HFFc6 (cell line): ENCODE measurements at places on chromosomes 7 and 10.

DNA sequence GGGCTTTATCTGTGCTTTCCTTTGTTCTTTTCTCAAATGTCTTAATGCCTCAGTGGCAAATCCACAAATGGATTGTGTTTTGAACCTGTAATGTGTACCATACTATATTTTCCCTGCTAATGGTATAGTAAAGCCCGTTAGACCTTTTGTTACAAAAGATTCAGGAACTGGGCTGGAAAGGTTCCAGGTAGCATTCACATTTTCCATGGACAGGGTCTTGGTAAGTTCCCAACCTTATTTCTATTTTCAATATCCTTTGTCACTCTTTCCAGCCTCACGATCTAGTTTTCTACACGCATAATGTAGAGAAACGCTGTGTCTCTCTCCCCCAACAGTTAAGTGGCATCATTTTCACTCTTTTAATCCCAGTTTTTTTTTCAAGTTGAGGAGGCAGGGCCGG, 153.0 kb downstream of the PLCE1 start:
- no peak overlapping the region for H3K4me3 ChIP-seq
- H3K27me3 ChIP-seq = peaks cover 15% of the 10 kb centered on the region
- no peak for DNase-seq
- no peaks in the 10 kb centered on the region for H3K4me1 ChIP-seq

- no peak overlapping the region for H3K4me3 ChIP-seq
- H3K27me3 ChIP-seq = peaks cover 21% of the 10 kb centered on the region
- H3K27ac ChIP-seq = no peak overlapping the region
- no peaks in the 10 kb centered on the region for H3K36me3 ChIP-seq
- DNase-seq = no peak
These were observed 14.1 kb downstream of the TMEM72 start for GRCh38 chr10:44925224-44925623.

GRCh38 chr10:129520440-129521080, 53.5 kb downstream of the MGMT start:
- no peak overlapping the region for H3K4me3 ChIP-seq
- peaks cover 8% of the 10 kb centered on the region for H3K4me1 ChIP-seq
- H3K27me3 ChIP-seq = no peaks in the 10 kb centered on the region
- no peak for DNase-seq

DNA sequence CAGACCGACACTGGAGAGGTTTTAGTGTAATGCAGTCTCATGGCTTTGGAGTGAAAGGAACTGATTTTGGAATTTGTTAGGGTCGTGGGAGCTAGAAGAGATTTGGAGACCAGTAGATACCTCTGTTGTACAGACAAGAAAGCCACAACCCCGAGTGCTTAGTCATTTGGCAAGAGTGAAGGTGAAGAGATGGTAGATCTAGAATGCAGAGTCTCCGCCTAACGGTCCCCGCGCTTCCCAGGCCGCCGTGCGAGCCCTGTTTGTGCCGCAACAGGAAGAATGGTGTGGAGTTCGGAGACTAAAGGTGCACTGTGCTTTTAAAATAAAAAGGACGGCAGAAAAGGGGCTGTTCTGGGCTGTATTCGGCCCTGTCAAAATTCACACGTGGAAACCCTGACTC, 186.7 kb downstream of the ADARB2 start:
- no peaks in the 10 kb centered on the region for H3K4me1 ChIP-seq
- no peak overlapping the region for H3K4me3 ChIP-seq
- H3K27me3 ChIP-seq = peaks cover 6% of the 10 kb centered on the region
- DNase-seq = no peak
- peaks cover 10% of the 10 kb centered on the region; the same call in 1 of the 2 replicates for H3K36me3 ChIP-seq
- no peak overlapping the region for H3K27ac ChIP-seq

DNA sequence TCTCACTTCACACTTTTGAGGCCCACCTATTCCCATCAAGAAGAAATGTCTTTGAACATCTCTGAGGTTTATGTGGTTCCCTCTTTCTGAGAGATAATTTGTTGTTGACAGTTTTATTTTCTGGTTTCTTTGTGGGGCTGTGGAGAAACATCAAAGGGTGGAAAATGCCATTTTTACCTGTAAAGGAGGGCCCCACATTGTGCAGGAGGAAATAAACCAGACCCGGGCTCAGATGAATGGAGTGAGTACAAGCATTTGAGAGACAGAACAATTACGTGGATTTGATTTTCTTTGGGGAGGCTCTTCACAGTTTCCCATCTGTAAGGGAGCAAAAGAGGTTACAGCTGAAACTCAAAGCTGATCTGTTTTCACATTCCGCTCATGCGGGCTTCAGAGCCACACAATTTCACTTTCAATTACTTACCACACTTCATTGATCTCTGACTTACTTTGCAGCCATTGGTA, 29.8 kb downstream of the ITPRIP start:
- H3K4me3 ChIP-seq = no peak overlapping the region
- peak overlapping the region; percentile 95 for H3K27ac ChIP-seq
- peaks cover 45% of the 10 kb centered on the region for H3K36me3 ChIP-seq
- no peak for DNase-seq
- peaks cover 66% of the 10 kb centered on the region for H3K4me1 ChIP-seq

- no peak overlapping the region for H3K4me3 ChIP-seq
- DNase-seq = no peak
- H3K27ac ChIP-seq = no peak overlapping the region
- no peaks in the 10 kb centered on the region; the same call in 1 of the 2 replicates for H3K36me3 ChIP-seq
- H3K27me3 ChIP-seq = peaks cover 1% of the 10 kb centered on the region; the same call in 1 of the 2 replicates
These were observed 384.4 kb upstream of the AUTS2 start for GRCh38 chr7:69213878-69214277.
